ENCODE measurements at places on chromosomes 13 and 19.

DNA sequence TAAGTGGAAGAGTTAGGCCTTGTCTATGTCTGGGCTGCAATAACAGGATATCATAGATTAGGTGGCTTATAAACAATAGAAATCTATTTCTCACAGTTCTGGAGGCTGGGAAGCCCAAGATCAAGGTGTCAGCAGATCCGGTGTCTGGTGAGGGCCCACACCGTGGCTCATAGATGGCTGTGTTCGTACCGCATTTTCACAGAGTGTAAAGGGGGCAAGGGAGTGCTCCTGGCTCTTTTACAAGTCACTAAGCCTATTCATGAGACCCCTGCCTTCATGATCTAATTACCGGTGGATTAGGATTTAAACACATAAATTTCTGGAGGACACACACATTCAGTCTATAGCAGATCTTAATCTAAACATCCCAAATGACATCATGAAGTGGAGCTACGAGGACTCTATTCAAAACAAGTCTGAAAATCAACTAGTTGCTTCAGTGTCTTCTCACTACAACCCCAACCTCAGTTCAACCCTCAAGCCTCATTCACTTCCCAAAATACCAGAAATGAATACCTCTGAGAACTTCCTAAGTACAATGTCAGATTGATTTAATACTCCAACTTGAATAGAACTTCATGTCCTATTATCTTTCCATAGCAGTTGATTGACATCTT is 23.5 kb downstream of the ENOX1 start:
- no peak for DNase-seq

- DNase-seq = no peak
These were observed 63.7 kb downstream of the CRYL1 start for GRCh38 chr13:20461860-20462532.

DNA sequence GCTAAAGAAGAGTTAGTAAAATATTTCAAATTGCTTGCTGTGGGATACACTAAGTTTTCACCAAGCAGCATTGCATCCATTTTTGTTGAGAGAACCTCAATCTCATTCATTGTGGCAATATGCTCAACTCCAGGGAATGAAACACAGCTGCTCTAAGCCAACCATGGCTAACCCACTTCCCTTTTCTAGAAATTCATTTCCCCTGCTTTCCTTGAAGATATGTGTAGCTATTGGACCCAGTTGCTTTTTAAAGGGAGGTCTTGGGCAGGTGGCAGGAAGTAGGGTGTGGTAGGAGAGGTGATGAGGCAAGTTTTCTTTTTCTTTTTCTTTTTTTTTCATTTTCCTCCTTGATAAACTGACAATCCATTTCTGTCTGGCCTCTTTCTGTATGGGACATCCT is 452.2 kb downstream of the FGF14 start:
- DNase-seq = no peak

DNA sequence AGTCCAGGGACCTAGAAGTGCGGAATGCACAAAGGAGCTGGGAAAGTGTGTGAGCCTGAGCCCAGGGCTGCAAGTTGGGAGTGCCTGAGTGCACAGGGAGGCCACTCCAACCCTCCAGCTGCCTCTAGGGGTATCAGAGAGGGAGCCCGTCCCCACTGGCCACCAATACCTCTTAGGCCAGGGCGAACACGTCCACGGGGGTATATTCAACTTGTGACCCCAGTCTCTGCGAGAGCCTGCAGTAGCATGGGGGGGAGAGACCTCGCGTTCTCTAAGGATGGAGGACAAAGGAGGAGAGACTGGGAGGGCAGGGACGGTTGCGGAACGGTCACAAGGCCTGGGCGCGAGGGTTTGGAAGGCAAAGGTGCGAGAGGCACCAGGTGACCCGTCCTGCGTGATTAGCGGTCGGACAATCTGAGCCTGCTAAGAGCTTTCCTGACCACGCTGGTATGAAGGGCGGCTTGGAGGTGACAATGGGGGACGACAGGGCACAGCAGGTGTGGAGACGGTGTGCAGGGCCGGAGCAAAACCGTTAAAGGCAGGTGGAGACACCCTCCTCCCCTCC is 676 bp downstream of the CD320 start:
- DNase-seq = peak; percentile 76

DNA sequence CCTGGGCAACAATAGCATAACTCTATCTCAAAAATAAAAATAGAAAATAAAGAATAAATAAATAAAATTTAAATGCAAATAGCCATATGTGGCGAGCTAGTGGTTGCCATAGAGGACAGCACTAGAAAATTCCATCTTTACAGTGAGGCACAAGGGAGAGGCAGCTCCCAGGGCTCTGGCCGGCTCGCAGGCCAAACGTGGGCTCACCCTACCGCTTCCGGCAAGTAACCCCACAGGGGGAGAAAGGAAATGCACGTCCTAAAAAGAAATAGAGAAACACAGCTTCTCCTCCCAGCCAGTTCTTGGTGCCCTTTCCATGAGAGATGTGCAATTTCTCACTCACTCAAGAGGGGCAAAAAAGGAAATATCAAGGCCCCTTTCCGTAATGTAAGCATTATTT is 12.4 kb upstream of the GRWD1 start:
- DNase-seq = no peak

- no peak for DNase-seq
These were observed 1679.9 kb downstream of the EFNB2 start for GRCh38 chr13:104855581-104855980.

DNA sequence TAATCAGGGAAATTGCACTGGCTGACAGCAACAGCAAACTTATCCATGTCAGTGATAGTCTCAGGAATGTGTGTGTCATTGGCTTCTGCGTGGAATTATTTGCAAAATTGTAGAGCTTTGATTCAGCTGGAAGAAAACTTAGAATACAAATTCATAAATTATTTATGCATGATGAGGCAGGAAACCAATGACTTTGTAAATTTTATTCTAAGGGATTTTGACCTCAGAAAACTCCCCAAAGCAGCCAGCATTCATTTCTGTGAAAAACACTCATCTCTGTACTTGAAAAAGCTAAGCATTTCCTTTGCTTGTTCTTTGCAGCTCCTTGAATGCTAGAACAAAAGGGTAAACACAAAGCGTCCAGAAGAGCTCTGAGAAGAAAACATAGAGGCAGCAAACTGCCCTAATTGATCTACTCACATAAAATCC is 162.4 kb downstream of the DCT start:
- DNase-seq = no peak

DNA sequence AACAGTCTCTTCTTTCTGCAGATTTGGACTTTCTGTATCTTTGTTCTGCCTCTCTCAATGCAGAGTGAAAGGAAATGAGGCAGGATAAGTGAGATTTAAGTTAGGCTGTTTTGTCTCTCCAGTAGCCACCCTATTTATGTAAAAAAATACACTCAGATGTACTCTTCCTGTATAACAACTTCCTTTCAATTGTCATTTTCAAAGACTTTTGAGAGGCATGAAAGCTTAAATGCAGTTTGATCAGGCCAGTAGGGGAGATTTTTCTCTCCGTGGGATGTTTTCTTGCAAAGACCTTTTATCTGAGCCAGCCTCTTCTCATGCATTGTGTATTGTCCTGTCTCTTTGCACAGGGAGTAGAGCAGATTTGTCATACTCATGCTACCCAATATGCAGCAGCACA is 166.8 kb downstream of the SLITRK5 start:
- no peak for DNase-seq

DNA sequence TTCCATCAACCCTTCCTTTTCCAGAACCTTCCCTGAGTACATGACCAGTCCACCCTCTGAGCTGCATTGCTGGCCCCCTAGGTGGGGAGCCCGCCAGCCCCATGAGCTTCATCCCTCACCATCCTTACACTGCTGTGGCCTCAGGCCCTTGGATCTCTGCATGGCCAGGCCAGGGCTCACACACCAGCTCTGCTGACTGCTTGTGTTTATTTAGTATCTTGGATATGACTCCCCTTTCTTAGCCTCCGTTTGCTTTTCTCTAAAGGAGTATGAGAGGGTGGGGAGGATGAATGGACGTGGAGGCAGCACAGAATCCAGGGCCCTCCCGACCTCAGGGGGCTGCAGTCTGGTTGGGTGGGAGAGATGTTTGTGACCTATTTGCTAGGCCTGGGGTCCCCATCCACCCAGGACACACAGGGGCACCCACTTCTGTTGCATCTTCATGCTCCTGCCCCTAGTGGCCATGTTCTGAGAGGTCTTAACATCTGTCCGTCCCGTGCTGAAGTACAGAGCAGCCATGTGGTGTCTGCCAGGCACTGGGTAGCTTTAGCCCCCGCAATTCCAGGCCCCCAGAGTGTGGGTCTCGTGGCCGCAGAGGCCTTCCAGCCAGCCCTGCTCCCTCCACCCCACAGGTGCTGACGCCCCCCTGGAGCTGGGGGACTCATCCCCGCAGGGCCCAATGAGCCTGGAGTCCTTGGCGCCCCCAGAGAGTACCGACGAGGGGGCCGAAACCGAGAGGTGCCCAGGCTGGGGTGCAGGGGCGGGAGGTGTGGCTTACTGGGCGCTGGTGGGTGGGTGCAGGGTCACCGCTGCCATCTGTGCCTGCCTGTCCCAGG is 13.0 kb downstream of the ARHGEF1 start:
- no peak for DNase-seq

DNA sequence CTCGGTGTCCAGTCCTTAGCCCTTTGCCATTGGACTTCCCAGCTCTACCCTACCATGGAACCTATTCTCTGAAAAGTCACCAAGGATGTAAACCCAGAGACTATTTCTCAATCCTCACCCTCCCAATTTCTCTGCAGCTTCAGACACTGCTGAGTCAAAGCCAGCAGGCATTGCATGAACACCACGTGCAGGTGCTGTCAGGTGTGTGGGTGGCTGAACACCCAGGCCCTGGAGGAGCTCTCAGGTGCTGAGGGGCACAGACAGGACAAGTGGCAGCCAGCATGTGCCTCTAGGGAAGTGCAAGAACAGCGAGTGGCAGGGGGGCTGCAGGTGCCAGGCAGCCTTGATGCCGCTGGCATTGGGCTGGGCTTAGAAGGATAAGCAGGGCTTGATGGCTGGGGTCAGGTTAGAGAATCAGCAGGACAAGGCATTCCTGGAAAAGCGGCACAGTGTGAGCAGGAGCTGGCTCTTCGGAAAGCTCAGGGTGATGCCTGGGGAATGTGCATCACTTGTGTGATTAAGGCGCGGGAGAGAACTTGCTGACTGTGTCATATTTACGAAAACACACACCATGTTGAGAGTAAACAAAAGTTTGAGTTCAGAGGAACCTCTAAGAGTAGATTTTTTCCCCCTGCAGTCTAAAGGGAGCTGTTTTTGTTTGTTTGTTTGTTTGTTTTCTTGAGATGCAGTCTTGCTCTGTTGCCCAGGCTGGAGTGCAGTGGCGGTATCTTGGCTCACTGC is 83.8 kb downstream of the LNX2 start:
- no peak for DNase-seq

GRCh38 chr13:46062185-46062584 is 9.6 kb upstream of the ZC3H13 start:
- no peak for DNase-seq

DNA sequence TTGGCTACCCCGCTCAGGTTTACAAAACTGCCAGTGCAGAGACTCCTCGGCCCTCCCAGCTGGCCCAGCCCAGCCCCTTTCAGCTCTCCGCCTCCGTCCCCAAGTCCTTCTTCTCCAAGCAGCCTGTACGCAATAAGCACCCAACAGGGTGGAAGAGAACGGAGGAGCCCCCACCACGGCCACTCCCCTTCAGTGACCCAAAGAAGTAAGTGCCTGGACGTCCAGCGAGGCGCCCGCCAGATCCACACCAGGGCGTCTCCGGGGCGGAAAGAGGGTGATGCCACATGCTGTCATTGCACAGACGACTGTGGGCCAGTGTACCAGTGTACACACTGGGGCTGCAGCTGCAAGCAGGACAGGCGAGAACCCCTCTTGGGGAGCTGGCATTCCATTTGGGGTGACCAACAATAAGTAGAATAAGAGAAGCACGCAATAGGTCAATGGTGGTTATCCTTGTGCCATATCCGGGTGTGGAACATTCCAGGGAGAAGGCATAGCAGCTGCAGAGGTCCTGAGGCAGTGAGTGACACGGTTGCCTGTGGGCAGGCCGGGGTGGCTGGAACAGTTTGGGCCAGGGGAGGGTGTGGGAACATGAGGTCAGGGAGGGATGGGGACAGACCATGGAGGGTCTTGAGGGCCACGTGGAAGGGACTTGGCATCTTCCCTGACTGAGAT is 41.3 kb downstream of the DPF1 start:
- DNase-seq = no peak

- DNase-seq = no peak
These were observed 34.3 kb upstream of the TNFSF11 start for GRCh38 chr13:42539670-42540069.

GRCh38 chr13:21138561-21138960 is 37.8 kb downstream of the SKA3 start:
- DNase-seq = no peak
